ENCODE measurements at places on chromosomes 2 and 18.

GRCh38 chr2:64601034-64601754 lies 52.5 kb downstream of the SERTAD2 start:
- DNase-seq: no peak

DNA sequence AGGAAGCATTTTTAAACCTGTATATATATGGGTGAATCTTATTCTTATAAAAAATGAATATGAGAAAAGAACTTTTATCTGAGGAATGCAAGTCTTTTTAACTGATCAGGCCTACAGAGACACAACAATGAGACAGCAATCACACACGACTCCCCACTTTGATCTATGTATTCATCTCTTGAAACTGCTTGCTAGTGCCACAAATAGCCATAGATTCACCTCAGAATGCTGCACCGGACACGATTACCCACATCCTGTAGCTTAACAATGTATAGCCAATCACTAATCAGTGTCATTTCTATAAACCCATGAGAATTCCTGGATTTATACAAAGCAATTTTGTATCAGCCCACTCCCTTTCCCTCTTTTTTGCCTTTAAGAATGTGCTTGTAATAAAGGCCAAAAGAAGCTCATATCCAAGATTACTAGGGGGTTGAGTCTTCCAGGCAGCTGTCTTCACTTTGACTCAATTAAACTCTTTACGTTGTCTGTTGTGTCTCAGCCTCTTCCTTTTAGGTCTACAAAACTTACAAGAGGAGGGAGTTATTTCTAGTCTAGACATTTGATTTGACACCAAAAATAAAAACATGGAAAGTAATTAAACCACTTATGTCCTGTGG lies 94.9 kb downstream of the MBD2 start:
- DNase-seq: no peak

GRCh38 chr18:22789600-22789999 lies 143.5 kb upstream of the RBBP8 start:
- peak; percentile 76 for DNase-seq

GRCh38 chr2:216283038-216283900 lies 89.0 kb downstream of the MARCHF4 start:
- peak; percentile 29 for DNase-seq

DNA sequence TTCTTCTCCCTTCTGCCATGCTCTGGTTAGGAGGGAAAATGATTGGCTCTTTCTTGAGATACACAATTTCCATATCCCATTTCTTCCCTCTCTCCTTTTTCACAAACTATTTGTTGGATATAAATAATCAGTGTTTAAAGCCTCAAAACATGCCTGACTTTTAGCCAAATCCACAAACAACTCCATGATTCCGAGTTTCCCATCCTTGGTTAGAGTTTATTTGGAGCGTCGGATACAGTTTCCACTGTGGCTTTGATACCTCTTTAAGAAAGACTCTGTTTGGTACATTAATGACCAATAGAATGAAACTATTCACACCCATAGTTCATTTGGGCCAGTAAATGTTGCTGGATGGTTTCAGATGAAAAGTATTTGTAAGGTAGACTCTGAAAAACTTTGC lies 5.9 kb upstream of the FHL2 start:
- DNase-seq: no peak

GRCh38 chr2:66364495-66365333 lies 70.2 kb upstream of the MEIS1 start:
- peak; percentile 96 for DNase-seq

DNA sequence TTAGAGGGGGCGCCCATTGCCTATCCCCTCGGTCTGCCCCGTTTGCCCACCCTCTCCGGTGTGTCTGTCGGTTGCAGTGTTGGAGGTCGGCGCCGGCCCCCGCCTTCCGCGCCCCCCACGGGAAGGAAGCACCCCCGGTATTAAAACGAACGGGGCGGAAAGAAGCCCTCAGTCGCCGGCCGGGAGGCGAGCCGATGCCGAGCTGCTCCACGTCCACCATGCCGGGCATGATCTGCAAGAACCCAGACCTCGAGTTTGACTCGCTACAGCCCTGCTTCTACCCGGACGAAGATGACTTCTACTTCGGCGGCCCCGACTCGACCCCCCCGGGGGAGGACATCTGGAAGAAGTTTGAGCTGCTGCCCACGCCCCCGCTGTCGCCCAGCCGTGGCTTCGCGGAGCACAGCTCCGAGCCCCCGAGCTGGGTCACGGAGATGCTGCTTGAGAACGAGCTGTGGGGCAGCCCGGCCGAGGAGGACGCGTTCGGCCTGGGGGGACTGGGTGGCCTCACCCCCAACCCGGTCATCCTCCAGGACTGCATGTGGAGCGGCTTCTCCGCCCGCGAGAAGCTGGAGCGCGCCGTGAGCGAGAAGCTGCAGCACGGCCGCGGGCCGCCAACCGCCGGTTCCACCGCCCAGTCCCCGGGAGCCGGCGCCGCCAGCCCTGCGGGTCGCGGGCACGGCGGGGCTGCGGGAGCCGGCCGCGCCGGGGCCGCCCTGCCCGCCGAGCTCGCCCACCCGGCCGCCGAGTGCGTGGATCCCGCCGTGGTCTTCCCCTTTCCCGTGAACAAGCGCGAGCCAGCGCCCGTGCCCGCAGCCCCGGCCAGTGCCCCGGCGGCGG lies 1.7 kb downstream of the MYCN start:
- no peak for DNase-seq

DNA sequence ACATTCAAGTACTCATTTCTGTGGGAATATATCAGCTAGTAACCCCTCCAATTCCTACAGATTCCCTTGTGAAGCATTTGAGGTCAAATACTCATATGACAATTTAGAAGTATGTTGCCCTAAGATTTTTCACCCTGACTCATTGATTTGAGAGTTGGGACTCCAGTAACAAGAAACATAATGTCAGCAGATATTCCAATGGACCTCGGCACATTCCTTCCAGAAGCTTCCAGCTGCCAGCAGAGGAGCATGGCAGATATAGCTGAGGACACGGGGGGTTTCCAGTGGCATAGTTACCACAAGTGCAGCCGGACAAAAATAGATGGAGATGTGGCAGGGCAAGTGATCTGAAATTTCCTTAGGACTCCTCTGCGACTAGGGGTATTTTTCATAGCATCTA lies 101.9 kb upstream of the ARHGAP28 start:
- DNase-seq: peak; percentile 10
